Skeletal muscle tissue (tissue), 5 donors: ENCODE measurements at places on chromosomes 5 and 9. TPM values are rescaled to one million over a fixed set of nuclear protein-coding genes. Genes with fewer than 3 reads are reported as not detected.

Gene HSD17B4
- total RNA-seq, result 142 TPM

Gene FBP1
- not detected for total RNA-seq

Gene AFAP1L1
- 75.7 TPM for total RNA-seq

Gene BTNL3
- total RNA-seq, result not detected

Gene GABRB2
- 1.0 TPM for total RNA-seq

Gene SLC6A3
- not detected for total RNA-seq

Gene NUTM2F
- not detected for total RNA-seq

Gene C9
- total RNA-seq, result 1.0 TPM

Gene HDAC3
- total RNA-seq, result 40.7 TPM

Gene DDX31
- total RNA-seq, result 6.3 TPM

Gene NEURL1B
- total RNA-seq, result 23.0 TPM

Gene C5orf58
- total RNA-seq, result not detected

Gene LRRC70
- total RNA-seq, result 5.7 TPM

Gene JMY
- 10.4 TPM for total RNA-seq

Gene SLC45A2
- 0.52 TPM for total RNA-seq

Gene C5orf52
- total RNA-seq, result not detected

Gene ADAMTS6
- 2.6 TPM for total RNA-seq

Gene GGTA1
- total RNA-seq, result 6.3 TPM

Gene PRSS3
- 0.52 TPM for total RNA-seq

Gene ZBED3
- total RNA-seq, result 0.52 TPM

Gene LRRC19
- total RNA-seq, result not detected

Gene LAMC3
- total RNA-seq, result 0.52 TPM

Gene PCDHGB6
- total RNA-seq, result 5.2 TPM
